ENCODE measurements at places on chromosomes 3 and 15.

DNA sequence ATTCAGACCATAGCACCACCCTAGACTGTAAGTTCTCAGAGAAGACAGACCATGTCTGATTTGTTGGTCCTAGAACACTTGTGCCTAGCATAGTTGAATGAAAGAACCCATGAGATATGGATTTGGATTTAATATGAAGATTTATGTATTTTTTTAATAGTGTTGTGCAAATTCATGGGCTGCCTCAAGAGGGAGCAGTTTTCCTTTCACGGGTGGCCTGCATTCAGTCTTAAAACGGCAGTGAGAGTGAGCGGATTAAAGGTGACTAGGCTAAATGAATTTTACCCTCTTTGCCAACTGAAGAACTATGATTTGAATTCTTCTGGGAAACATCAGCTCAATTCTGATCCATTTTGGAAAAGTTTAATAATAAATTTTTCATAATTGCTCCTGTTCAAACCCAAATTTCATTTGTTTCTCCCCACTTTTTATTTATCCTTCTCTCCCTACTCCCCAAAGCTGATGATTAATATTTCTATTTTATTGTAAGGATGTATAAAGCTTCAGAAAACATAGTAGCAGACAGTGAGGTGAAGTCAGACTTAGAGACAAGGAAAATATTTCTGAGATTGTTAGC is 67.3 kb downstream of the MORC1 start:
- no peak for DNase-seq

- DNase-seq = no peak
Observed at GRCh38 chr3:149396476-149396875, 19.0 kb upstream of the TM4SF1 start.

DNA sequence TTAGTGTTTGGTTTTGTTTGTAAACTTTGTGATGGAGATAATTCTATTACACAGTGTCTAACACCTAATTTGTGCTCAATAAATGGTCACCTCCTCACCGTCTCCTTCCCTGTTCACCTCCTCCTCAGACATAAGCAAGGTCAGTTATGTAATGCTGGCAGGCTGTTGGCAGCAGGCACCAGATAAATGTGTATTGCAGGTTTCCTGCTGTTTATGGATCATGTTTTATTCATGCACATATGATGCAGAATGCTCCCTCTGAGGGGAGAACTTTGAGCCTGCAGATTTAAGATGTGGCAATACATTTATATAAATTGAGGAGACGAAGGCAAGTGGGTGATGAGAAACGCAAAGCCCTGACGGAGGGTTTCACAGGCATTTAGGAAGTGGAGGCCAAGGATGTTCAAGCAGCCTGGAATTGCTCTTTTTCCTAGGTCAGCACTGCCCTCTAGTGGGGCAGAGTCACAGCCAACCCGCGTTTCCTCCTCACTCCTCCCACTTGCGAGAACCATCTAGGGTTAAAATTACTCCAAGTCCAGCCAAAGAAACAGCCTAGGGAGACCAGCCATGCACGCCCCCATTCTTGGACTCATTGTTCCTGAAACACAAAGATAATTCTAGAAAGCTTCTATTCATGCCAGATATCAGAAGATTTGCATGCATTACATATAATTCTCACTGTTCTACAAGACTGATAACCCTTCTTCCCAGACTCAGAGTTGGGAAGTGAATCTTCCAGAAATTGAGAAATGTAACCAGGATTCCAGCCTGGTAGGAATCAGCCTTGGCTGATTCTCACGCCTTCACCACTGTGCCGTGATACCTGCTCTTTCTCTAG is 228.7 kb downstream of the SLCO3A1 start:
- DNase-seq = no peak

GRCh38 chr15:89419370-89419984 is 76.9 kb downstream of the RHCG start:
- DNase-seq = no peak

- DNase-seq = no peak
Observed at GRCh38 chr3:10228248-10228950, 19.9 kb upstream of the TATDN2 start.

DNA sequence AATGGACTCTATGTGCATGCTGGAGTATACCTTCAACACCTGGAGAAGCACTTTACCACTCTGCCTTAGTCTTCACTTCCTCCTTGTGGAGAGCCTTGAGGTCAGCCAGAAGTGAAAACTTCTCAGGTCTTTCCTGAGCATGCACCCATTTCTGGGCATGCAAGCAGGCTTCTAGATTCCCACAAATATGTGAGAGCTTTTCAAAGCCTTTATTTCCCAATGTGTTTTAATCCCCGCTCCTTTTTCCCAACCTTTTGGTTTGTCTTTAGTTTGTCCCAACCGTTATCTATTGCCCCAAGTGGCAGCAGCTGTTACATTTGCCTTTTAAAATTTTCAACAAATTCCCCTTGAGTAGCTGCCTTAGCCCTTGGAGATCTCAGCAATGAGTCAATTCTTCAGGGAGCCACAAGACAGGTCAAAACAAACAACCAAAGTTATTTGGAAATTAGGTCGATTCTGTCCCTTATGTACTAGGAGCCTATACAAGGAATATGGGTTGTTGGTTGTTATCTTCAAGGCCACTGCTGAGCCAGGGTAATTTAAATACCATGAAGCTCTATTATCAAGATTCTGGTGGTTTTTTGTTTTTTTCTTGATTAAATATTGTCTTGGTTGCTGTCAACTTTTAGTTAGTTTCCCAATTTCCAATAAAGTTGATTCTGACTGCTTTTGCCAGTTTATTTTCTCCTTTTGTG is 44.4 kb downstream of the LSM3 start:
- no peak for DNase-seq

GRCh38 chr15:71452893-71453292 is 337.6 kb downstream of the THSD4 start:
- no peak for DNase-seq

DNA sequence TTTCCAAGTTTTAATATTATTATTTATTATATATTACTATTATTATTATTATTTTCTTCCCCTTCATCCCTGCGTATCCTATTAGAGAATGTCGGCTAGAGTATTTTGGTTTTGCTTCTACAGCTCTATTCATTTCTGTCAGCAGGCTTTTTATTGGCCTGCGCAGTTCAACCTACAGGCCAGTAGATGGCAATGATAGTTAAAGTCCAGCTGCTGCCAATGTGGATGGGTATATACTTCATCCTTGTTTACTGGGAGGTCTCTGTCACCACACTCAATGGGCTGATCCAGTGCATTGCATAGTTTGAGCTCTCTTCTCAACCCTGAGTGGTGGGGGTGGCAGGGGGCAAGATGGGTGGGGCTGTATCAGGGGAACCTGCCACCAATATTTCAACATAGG is 799.8 kb downstream of the NSUN3 start:
- no peak for DNase-seq

- no peak for DNase-seq
Observed at GRCh38 chr15:52288051-52288942, 7.3 kb downstream of the MYO5C start.

GRCh38 chr15:98160236-98160635 is 199.7 kb downstream of the ARRDC4 start:
- DNase-seq = no peak

GRCh38 chr3:39754549-39754948 is 54.9 kb upstream of the MYRIP start:
- no peak for DNase-seq

- DNase-seq = no peak
Observed at GRCh38 chr3:143576568-143577270, 271.5 kb downstream of the SLC9A9 start.

DNA sequence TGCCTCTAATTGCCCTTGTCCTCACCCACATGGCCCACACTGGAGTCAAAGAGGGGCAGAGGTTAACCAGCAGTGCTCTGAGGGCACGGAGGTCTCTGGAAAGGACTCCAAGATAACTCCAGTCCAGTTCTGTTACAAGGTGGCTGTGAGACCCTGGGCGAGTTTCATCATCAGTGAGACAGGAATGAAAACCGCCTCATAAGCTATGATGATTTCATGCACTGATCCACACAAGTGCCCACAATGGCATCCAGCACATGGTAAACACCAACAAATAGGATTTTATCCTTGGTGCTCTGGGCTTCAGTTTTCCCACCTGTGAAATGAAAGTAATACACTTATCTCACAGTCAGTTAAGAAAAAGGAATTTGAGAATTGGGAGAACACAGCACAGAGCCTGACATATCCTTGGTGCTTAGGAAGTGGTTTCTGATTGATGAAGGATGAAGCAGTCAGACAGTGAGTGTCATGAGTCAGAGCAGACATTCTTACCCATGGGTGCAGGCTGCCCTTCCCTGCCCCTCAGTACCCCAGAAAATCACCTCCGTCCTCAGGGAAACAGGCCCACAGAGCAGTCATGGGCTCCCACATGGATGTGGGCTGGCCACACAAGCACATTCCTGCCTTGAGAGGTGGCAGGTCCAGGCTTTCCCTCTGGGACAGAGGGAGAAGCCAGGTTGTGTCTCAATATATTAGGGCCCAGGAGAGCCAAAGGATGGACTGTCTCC is 48.4 kb downstream of the DAPK2 start:
- DNase-seq = no peak

DNA sequence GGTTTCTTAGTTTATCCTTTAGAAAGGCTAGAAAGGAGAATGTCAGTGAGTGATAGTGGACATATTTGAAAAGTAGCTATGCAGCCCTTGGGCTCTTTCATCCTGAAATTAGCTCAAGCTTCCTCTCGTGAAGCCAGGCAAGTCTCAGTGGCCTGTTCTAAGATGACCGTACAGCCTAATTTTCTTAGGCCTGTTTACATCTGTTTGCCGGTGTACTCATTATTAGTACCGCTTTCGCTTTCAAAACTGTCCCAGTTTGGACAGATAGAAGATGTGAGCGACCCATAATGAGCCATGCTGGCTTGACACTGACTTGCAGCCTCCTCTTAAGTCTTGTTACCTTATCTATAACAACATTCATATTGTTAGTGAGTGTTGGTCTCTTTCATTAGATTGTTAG is 5.7 kb upstream of the ARL14 start:
- DNase-seq = no peak

- no peak for DNase-seq
Observed at GRCh38 chr15:81255315-81255957, 58.8 kb downstream of the IL16 start.

DNA sequence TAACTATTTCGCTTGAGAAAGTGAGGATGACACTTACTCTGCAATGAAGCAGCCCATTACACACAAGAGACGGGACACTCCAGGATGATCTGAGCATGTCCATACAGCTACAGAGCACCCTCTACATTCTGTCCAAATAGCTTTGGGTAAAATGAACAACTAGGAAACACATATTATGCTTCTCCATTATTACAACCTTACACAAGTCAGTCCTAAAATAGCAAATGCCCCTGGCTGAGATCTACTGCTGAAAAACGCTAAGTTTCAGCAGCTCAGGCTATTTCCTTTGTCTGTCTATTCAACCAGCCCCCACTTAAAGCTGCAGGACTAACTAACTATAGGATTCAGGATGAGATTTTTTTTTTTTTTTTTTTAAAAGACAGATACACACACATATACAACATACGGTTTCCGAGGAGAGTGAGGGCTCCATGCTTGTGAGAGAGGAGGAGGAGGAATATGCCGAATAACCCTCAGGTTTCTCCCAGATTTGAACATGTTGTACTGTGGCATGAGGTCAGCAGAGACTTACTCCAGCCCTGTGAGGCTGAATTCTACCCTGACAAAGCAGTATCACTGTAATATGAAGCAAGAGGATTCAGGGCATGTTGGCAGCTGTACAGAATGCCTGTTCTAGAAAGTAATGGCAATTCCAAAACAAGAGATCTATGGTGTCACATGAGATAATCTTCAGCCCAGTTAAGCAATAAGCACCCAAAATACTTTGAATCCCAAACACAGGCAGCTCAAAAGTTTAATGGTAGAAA is 117.3 kb upstream of the PLXND1 start:
- DNase-seq = no peak

DNA sequence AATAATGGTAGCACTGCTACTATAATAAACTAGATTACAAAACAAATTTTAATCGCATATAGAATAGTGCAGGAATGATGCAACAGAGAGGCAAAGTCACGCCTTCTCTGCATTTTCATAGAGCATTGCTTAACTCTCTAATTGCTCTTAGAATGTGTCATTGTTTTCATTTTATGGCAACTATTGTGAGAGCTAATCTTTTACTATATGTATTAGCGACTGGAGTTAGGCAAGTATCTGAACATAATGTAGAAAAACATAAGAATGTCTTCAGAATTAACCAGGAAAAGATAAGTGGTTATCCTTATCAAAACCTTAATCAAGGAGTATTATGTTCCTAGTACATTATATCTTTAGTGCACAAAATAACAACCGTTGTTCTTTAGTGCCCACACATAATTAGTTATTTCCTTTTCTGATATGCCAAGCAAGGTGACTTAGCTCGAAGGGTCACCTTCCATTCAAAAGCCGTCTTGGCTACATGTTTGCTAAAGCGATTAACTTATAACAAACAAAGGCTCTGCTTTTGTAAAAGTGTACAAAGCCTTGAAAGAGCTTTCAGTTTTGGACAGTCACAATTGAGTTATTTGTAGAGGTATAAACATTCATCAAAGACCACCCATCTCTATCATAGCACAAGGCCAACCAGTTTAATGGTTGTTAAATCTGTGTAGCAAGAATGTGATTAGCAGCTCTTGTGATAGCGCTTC is 1328.9 kb downstream of the ROBO2 start:
- peak; percentile 19 for DNase-seq

GRCh38 chr3:153250446-153250845 is 88.4 kb downstream of the RAP2B start:
- DNase-seq = no peak

GRCh38 chr3:59545374-59545773 is 495.5 kb upstream of the CFAP20DC start:
- DNase-seq = no peak

- no peak for DNase-seq
Observed at GRCh38 chr3:138072796-138073195, 42.6 kb downstream of the DZIP1L start.

- no peak for DNase-seq
Observed at GRCh38 chr3:59563966-59564365, 514.1 kb upstream of the CFAP20DC start.

GRCh38 chr3:52983336-52983807 is 62.5 kb downstream of the SFMBT1 start:
- DNase-seq = no peak

DNA sequence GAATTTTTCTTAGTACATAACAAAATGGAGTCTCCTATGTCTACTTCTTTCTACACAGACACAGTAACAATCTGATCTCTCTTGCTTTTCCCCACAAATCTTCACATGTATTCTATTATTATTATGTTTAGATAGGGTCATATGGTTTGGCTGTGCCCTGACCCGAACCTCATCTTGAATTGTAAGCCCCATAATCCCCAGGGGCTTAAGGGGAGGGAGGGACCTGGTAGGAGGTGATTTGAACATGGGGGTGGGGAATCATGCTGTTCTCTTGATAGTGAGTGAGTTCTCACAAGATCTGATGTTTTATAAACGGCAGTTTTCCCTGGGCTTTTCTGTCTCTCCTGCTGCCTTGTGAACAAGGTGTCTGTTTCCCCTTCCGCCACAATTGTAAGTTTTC is 86.7 kb upstream of the SELENOK start:
- DNase-seq = no peak

Measured in NCI-H1930 (cell line).